ENCODE measurements at places on chromosomes 4 and X. TPM values are rescaled to one million over a fixed set of nuclear protein-coding genes. Genes with fewer than 3 reads are reported as not detected.

Gene CXCL9
- total RNA-seq, result not detected

Gene SYTL5
- total RNA-seq, result 0.16 TPM

Gene CABS1
- not detected for total RNA-seq

Gene MAGEA2
- total RNA-seq, result not detected

Gene VEGFC
- 13.0 TPM for total RNA-seq

Gene ASB11
- total RNA-seq, result 5.8 TPM

Gene KLHL15
- 11.3 TPM for total RNA-seq

Gene SAT1
- total RNA-seq, result 43.6 TPM

Gene SSX4B
- 0.78 TPM for total RNA-seq

Gene PRDM8
- total RNA-seq, result 14.7 TPM

Gene DNAAF6
- total RNA-seq, result not detected

- DNase-seq, result no peak
Measured at GRCh38 chrX:148567779-148568178, 67.4 kb downstream of the AFF2 start.

GRCh38 chrX:46180258-46180687, 364.9 kb downstream of the ZNF674 start:
- DNase-seq, result peak; percentile 94

DNA sequence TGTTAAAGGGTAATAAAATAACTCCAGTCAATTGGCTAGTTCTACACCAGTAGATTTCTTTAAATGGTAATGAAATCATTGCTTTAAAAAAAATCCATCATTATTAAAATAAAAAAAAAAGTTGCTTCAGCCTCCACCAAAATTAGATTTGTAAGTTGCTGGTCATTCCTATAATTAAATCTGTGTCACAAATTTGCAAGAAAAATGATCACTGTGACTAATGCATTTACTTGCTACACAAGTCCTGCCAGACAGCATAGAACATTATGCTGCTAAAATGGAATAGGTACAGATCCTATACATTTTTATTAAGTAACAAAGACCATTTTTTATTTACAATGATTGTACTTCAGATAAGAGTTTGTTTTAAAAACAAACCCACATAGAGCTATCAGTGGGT, 85.8 kb downstream of the SLC10A7 start:
- DNase-seq, result no peak

DNA sequence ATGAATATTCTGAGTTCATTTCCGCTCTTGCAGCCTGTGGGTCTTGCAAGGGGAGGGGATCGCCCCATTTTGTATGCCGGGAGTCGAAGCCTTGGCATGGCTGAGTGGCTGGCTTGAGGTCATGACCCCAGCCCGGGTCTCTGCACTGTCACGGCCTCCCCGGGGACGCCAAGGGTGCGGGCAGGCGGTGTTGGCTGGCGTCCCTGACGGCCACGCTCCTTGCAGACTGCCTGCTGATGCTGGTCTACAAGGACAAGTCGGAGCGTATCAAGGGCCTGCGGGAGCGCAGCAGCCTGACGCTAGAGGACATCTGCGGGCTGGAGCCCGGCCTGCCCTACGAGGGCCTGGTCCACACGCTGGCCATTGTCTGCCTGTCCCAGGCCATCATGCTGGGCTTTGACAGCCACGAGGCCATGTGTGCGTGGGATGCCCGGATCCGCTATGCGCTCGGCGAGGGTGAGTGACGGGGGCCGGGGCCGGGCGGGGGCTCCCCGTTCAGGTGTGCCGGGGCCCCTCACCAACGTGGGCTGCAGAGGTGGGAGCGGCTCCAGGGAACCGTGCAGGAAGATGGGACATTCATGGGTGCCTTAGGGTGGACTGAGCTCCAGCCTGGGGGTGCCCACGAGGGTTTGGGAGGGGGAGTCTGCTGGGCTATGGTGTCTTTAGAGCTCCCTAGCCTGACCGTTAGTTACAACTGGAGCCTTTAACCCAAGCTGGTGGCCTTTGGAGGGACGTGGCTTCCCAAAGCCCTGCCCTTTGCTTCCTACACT, 10.3 kb downstream of the DOK7 start:
- no peak for DNase-seq

GRCh38 chr4:182189103-182189878, 53.9 kb upstream of the TENM3 start:
- peak; percentile 91 for DNase-seq

GRCh38 chrX:44507292-44507691, 35.4 kb downstream of the FUNDC1 start:
- DNase-seq, result no peak

DNA sequence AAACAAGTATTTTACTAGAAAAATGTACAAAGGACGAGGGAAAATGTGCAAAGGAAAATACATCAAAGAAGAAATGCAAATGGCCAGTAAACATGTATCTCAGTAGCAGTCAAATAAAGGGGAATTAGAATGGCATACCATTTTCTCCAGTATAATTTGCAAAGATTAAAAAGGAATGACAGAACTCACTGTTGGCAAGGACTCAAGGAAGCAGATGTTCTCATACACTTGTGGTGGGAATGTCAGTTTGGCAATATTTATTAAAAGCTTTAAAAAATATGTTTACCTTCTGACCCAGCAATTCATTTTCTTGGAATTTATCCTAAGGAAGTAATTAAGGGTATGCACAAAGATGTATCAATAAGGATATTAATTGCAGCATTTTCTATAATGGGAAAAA, 7.6 kb downstream of the CLCN5 start:
- DNase-seq, result peak; percentile 42

DNA sequence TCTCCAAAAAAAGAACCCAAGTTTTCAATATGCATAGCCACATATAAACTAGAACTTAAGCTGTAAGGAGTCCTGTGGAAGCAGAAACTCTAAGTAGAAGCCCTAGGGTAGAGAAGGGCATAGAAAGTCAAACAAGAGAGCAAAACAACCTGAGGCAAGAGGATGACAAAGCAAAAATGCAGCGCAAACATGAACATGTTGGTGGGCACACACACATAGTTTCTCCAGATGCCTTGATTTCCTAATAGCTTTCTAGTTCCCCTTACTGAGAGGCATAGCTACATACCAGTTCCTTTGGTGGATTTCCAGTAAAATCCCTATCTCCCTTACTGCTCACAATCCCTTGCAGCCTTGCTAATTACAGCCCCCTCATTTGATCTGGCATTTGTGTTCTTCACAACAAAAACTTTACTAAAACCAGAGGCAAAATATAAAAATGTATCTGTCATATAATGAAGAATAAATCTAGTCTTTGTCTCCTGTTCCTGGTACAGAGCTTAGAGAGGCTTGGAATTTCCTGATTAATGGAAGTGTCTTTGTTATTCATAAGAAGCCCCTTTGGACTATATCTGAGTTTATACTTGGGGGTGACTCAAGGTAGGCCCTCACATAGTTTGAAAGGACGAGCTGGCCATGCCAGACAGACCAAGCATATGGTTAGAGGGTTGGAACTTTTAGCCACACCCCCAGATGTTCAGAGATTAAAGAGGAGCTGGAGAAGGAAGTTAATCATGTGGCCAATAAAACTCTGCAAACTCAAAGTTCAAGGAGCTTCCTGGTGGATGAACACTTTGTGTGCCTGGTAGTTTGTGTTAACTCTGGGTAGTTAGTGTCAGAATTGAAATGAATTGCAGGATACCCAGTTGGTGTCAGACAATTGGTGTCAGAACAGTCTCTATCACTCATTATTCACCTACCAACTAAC, 52.7 kb upstream of the ZCCHC13 start:
- DNase-seq, result no peak

- DNase-seq, result no peak
Measured at GRCh38 chr4:71259911-71260331, 78.9 kb upstream of the SLC4A4 start.

- DNase-seq, result no peak
Measured at GRCh38 chrX:123358457-123358856, 174.4 kb downstream of the GRIA3 start.

DNA sequence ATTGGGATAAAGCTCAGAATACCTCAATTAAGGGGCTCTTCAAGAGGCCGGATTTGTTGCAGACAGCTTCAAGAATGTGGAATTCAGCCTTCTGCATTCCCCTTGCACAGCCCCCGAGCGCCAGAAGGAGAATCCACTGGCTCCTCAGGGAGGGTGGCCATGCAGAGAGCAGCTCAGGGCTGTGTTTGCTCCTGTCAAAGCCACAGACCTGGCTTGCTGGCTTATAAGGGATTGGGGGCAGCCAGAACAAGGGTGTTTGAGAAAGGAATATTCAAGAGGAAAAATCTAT, 36.8 kb downstream of the ING2 start:
- DNase-seq, result no peak

GRCh38 chrX:40088803-40089540, 8.8 kb downstream of the BCOR start:
- DNase-seq, result no peak

DNA sequence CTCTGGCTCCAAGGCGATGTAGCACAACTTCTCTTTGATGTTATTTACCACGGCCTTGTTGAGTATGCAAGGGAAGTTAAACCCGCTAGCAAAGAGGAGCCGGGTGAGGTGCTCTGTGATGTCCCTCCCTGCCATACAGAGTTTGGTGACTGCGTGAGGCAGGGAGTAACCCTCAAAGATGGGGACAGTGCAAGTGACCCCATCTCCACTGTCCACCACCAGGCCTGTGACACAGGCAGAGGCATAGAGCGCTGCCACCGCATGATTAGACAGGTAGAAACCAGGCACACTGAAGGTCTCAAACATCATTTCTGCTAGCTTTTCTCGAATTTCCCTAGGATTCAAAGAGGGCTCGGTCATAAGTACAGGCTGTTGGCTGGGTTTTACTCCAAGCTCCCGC, 677 bp downstream of the ACTRT1 start:
- DNase-seq, result no peak

DNA sequence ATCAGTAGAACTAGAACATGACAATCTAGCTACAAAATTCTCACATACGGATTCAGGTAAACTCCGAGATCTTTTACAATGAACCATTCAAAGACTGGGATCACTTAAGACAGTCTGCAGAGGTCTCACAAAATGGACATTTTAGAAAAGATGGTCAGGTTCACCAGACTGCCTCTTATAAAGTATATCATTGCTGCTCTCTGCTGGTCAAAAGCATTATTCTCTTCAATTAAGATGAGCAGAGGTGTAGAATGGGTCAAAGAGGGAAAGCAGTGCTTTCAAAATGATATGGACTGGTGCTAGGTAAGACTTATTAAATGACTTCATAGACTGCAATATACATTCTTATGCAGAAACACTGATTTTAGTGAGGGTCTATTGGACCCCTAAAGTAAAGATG, 434.7 kb downstream of the PACRGL start:
- no peak for DNase-seq

DNA sequence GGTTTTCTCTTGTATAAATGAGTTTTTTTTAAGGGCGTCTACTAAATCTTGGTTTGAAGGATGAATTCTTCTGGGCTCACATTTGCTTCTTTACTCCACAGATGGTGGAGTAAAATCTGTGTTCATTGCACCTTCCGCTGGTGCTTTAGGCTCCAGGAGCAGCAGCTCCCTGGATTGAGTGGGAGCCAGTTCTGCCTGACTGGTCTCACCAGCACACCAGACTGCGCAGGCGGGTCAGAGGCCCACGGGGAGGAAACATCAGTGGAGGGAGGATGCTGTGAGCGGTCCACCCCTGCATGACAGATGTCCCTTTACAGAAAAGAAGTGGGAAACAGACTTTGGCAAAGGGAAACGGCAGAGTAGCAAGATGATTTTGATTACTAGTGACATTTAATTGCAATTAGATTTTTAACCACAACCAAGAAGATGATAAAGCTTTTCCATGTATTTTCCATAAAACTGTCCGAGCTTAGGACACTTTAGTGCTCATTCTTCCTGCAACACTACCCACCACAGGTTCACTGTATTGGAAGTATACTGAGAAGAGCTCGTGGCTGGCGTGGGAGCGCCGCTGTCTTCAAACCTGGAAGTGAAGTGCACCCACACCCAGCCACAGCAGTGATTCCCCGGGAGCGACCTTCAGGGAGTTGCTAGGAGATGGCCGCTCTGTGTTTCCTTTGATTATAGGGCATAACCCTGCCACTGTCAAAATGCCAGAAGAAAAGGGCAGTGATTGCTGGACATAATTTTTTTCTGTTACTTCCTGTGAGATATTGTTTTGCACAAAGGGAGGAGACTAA, 95.2 kb downstream of the SORBS2 start:
- DNase-seq, result no peak

DNA sequence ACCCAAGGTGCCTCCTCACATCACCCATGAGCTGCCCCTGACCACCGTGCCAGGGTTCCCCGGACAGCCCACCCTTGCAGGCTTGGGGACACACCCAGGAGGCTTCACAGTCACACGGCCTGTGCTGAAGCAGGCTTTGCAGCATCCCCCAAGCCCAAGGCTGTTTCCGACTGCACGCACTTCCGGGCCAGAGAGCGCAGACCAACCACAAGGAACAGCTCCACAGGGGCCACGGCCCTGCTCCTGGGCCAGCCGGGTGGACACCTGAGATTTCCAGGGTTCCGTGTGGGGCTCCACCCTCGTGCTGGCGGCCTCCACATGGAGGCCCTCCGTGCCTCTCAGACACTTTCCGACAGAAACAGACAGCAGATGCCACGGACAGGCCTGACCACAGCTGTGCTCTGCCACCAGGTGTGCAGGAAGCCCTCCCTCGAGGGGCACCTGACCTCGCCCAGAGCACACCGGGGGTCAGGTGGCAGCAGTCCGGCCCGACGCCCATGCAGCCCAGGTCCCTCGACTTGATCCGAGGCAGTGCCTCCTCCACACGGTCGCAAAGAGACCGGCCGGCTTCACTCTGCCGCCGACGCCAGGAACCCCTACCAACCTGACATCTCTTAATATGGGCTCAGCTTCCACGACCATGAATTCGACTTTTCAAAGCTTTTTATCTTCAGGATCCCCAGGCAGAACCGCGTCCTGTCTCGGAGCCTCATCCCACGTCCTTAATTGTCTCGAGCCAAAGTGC, 8.0 kb downstream of the CTBP1 start:
- no peak for DNase-seq

DNA sequence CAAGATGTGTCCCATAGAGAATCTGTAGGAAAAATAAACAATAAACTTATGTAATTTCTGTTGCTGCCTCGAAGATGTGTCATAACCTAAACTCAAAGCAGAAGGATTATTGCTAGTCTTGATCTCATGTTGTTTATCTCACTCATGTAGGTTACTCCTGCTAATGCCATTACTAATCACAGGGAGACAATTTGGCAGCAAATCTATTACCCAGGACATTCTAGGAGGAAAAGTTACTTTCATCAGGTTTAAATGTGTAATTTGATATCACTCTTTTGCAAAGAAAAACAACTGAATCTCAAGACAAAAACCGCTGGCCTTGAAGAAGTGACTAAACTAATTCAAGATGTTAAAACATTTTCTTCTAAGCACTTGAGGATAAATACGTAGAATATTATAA, 34.0 kb downstream of the LDOC1 start:
- peak; percentile 3 for DNase-seq

- no peak for DNase-seq
Measured at GRCh38 chr4:24168658-24169057, 278.8 kb upstream of the PPARGC1A start.

GRCh38 chrX:78796916-78797315, 49.4 kb downstream of the LPAR4 start:
- no peak for DNase-seq

GRCh38 chrX:135382260-135382659, 39.5 kb upstream of the SMIM10L2A start:
- no peak for DNase-seq
